ENCODE measurements at places on chromosomes 13 and 19. TPM values are rescaled to one million over a fixed set of nuclear protein-coding genes. Genes with fewer than 3 reads are reported as not detected.

Gene ZNF837
- total RNA-seq: 11.3 TPM

Gene NAT14
- total RNA-seq: 25.4 TPM

Gene TNFSF9
- total RNA-seq: 5.3 TPM

Gene TMPRSS9
- total RNA-seq: 0.16 TPM

Gene HIPK4
- total RNA-seq: not detected

Gene LRRC25
- not detected for total RNA-seq

DNA sequence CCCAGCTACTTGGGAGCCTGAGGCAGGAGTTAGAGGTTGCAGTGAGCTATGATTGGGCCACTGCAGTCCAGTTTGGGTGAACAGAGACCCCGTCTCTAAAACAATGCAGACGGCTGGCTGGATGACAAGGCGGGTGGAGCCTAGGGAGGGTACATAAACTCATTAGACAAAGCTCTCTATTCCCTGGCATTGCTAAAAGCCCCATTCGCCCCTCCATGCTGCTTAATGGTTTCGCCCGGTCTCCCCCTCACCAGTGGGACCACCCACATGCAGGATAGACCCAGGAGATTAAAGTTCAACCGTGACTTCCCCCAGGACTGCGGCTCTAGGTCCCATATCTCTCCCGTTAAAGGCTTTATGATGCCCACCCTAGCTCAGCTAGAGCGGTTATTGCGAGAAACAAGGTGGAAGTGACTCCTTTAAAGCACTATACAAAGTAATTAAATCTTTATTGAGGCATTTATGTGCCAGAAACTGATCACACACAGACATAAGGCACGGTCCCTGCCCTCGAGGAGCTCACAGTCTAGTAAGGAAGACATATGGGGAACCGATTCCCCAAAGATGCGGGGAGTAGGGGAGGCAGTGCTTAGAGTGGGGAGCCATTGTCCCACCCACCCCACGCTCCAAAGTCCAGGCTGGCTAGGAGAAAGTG, 4.9 kb downstream of the LYPD3 start:
- peak; percentile 30 for DNase-seq

DNA sequence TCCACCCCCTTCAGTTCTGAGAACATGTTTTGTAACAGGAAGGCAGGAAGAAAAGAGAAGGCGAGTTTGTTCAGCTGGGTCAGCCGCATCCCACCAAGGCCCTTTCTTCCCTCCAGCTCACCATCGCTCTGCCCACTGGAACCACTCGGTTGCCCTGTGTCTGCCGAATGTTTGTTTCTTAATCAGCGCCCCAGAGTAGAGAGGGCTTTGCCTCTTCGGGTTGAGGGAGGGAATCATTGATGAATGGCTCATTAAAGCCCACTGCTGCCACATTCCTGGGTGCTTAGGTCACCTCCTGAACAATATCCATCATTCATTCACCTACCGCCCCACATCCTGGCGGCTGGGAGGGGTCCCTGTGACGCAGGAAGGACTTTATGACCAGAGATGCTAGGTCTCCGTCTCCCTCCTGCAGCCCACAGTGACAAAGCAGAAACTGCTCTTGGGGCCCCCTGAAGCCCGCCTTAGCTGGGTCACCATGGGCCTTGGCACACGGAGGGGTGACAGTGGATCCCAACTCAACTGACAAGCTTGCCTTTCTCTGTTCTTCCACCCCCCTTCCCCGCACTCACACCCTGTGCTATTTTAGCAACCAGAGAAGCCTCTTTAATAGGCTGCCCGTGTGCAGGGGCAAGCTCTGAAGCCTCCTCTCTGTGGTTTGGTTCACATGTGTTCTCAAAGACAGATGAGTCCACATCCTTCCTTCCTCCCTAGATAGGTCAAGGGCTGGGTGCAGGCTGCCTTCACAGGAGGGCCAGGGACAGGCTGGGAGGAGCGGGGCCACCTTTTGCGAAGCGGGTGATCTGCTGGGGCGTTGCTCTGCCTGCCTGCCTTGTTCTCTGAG, 46.2 kb downstream of the ACTN4 start:
- peak; percentile 85 for DNase-seq

DNA sequence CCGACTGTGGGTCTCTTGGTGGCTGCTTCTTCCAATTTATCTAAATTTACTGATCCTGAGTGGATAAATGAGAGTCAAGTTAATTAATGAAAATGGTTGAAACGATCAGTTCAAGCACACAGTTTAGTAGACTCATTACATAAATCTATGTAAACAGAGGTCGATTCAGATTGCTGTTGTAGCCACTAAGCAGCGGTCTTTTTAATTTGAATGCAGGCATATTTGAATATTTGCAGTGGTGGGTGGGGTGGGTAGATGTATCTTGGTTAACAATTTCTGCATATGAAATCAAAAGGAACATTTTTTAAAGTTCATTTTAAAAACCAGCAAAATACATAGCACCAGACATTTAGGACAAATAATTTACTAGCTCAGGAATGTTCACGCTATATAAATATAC, 325.9 kb downstream of the KLF12 start:
- DNase-seq: no peak

- no peak for DNase-seq
These were observed 752.8 kb upstream of the MIR17HG start for GRCh38 chr13:90594681-90595080.

GRCh38 chr13:98909016-98909415, 68.8 kb downstream of the DOCK9 start:
- DNase-seq: no peak

- no peak for DNase-seq
These were observed 24.2 kb downstream of the FBXO27 start for GRCh38 chr19:39008137-39008536.

DNA sequence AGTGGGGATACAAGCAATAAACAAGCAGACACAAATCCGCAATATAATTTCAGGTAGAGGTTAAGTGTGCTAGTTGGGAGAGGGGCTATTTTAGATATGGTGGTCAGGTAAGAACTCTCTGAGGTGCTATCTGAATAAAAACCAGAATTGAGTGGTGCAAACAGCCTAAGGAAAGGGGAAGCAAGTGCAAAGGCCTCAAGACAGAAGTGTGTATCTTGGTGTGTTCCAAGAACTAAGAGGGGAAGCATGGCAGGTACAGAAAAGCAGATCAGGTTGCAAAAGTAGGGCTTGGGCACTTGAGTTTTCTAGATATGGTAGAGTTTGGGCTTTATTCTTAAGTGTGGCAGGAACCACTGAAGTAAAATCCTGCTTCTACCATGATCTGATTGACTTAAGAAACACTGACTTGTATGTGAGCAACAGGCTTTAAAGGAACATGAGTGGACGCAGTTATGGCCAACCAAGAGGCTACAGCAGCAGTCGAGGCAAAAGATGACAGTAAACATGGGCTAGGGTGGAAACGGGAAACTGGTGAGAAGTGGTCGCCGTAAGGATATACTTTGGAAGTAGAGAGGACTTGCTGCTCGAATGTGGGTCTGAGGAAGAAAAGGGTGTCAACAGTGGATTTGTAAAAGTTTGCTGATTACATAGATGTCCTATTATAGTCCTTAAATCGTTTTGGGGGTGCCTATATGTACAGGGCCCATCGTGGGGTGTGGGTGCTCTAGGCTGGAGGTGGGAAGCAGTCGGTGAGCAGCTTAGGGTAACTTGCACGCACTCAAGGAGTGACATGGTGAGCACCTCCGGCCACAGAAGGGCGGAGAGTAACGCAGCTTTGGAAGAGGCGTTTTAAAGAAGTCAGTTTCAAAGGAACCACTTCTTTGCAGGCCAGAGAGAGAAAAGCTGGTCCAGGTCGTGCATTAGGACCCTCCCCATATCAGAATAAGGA, 677 bp downstream of the TGDS start:
- DNase-seq: peak; percentile 33

DNA sequence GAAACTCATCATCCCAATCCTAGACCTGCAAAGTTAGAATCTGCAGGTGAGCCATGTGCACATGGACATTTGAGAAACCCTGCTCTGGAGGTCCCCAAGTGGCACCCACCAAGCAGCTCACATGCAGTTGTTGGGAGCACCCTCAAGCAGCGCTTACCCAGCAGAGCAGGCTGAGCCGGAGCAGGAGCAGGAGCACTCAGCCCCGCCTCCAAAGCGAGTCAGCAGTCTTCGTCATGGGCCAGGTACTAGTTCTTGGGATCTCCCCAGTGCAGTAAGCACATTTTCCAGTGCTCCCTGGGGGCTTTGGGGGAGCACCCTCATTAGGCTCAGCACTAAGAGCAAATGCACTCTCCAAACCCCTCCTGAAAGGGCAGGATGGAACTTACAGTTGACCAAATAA, 572.7 kb downstream of the IRS2 start:
- no peak for DNase-seq

GRCh38 chr19:8840708-8841107, 8.5 kb downstream of the MBD3L1 start:
- no peak for DNase-seq

DNA sequence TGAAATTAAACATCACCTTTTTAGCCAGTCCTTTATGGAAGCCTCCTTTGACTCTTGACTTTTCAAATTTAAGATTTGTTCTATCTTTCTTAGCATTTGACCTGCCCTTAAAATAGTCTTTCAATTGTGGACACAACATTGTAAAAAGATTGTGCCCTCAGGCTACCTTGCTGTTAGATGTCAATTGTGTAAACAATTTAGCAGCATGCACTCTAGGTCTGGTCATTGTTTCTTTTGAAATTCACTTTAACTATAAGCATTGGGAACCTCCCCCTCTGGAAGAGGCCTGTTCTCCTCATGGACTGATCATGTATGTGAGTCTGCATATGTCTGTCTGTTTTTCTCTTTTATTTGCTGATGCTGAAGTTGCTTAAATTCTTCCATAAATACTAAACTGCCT, 31.5 kb upstream of the PABPC3 start:
- no peak for DNase-seq

- DNase-seq: peak; percentile 14
These were observed 89.9 kb downstream of the MZT1 start for GRCh38 chr13:72637561-72637960.
